ENCODE measurements at places on chromosomes 1 and 21.

DNA sequence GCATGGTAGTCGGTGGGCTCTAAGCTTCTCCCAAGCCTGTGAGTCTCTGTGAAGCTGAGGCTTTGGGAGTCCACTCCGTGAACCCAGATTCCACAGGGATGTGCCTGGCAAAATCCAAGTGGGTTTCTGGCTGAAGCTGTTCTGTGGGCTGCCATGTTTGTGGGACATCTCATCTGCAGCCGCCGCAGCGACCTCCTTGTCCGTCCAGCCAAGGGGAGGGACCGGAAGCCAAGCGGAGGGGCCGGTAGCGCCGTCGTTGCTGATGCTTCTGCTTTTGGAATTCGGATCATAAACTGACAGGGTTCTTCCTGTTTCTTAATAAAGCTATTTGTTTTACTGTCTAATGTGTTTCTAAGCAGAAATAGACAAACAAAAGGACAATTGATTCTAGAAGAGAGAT lies 13.3 kb downstream of the KIF26B start:
- DNase-seq: no peak

DNA sequence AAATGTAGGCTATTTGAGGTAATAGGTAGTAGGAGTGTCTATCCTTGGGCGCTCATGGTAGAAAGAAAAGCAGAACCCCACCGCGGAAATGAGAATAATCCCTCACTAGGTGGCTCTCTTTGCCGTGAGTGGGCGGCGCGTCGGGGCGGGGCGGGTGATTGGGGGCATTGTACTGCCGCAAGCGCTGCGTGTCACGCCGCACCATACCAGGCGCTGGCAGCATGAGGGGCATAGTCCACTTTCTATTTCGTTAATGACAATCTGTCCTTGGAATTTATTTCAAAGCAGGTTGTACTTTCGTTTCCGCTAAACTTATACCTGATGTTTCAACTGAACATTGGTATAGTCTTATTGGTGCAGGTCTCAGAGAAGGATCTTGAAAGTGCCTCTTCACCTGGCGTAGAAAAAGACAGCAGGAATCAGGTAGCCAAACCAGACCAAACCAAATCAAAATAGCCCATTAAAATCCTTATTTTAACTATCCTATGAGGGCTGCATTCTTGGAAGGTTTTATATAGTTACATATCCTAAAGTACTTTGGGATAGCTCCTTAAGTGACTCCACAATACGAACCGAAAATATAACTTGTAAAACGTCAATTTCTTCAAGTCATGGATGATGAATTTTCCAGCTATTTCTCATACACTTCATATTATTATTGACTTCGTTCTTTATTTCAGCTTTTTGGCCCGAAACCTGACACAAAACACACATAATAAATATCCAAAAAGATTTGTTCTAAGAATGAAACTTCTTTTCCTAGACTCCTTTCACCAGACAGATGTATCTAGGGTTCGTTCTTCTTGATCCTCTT lies 1.9 kb upstream of the SMG7 start:
- peak; percentile 94 for DNase-seq

DNA sequence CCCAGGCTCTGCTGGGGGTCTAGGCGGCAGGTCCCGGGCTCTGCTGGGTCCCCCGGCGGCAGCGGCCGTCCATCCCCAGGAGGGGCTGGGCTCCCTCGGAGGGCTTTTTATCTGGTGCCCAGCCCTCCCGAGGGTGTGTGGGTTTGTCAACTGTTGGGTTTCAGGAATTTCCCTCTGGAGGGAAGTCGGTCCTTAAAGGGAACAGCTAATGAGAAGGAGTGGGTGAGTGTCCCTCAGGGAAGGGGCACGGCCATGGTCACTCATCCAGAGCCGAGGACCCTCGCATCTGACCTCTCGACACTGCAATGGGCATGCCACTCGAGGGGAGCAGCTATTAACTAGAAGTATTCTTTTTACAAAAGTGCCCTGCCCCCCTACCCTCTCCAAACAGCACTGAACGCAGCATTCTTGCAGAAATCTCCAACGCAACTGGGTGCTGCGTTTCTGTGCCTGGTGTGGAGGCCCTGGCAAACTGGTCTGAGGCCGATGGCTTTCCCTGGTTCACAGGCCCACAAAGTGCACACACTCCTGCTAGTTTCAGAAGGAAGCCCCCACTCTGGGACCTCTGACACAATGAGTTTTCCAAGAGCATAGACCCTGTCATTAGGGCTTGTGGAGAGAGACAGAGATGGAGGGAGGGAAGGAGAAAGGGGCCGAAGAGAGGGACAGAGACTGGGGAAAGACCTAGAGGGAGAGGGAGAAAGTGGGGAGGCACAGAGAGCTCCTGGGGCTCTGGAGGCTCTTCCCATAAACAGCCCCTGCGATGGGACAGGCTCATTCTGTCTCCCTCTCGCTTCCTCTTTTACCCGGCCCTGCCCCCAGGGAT lies 1.0 kb upstream of the TSPEAR start:
- DNase-seq: no peak

DNA sequence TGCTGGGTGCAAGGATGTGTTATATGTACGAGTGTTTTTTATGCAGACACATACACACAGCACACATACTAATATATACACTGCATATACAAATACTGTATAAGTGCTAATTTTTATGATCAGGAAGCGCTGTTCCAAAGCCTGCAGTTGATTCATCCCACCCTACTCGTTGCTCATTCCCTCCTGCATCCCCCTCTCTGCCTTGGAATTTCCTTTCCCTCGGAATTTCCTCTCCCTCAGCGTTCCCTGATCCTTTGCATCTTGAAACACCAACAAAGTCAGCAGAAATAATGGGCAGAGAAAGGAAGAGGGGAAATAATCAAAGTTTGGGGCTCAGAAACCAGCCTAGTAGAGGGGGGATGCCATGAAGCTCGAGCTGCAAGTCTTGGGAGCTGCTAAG lies 98.9 kb downstream of the CSMD2 start:
- no peak for DNase-seq

GRCh38 chr1:214438075-214438474 lies 113.3 kb downstream of the PTPN14 start:
- DNase-seq: no peak
